ENCODE measurements at places on chromosomes 13 and 19.

GRCh38 chr13:73940098-73940497 is 194.1 kb downstream of the KLF12 start:
- DNase-seq: no peak

GRCh38 chr19:7981661-7982060 is 23.8 kb downstream of the ELAVL1 start:
- DNase-seq: no peak

DNA sequence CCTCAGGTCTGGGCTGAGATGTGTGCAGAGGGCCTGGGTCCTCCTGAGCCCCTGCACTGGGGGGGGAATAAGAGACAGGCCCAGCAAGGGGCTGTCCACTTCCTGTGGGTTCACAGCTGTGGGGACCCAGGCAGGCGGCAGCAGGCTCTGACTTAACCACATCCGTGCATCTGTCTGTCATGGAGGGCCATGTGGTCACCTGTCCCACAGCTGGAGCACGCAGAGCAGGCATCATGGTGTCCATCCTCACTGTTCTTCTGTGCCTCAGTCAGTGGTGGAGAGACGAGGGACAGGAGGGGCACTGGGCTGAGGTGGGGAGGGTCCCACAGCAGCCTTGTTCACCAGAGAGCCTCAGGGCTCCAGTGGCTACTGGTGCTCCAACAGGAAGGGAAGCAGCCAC is 16.3 kb upstream of the KIR3DL3 start:
- DNase-seq: no peak

- DNase-seq: peak; percentile 97
These were observed 1979.9 kb upstream of the PRR20A start for GRCh38 chr13:55160867-55161266.

- no peak for DNase-seq
These were observed 4.3 kb downstream of the CYP2B6 start for GRCh38 chr19:40995355-40995754.

Measured in COR-L47 (cell line).